Stomach (tissue), 19 donors: ENCODE measurements at places on chromosomes 5 and 9. TPM values are rescaled to one million over a fixed set of nuclear protein-coding genes. Genes with fewer than 3 reads are reported as not detected.
A peak's percentile ranks its signal among the peaks of the same experiment; 100 is the strongest.

Gene IRX2
- 17.5 TPM for total RNA-seq

DNA sequence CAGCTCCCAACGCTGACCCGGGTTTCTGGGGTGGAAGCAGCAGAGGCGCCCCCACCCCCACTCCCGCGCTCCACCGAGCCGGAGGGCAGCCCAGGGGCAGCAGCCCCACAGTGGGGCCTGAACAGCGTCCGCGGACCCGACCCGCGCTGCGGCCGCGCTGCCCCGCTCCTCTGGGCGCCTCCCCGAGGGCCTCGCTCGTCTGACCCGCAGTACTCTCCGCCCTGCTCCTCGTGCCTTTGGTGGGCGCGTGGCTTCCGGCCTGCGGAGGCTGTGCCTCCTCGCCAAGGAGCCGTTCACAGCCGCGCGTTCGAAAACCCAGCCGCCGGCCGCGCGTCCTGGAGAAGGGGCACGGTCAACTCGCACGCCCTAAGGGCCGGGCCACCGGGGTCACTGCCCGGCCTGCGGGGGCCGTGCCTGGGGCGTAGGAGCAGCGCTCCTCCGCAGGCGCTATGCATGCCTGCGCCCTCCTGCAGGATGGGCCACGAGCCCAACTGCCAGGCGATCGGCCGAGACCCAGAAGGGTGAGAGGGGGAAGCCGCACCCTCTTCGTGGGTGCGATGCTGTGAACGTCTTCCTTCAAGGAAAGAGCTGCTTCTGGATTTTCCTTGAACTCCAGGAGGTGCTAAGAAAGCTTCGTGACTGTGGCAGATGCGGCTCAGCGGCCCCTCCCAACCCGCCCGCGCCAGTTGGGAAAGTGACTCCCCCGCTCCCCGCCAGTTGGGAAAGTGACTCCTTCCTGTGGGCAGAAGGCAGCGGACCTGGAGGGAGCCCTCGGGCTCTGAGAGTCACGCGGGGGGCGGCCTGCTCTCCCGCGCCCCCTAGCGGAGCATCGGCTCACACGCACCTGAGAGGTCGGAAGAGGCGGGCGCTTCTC, 82.7 kb downstream of the HSD17B3 start:
- no peaks in the 10 kb centered on the region for H3K36me3 ChIP-seq
- H3K4me3 ChIP-seq: peak overlapping the region; percentile 35
- H3K27ac ChIP-seq: no peak overlapping the region
- H3K27me3 ChIP-seq: no peaks in the 10 kb centered on the region

GRCh38 chr5:88883059-88883835, at the start of gene MEF2C:
Gene MEF2C, minus strand, starts transcription at chr5:88883184. Its CDS starts 59,396 bp downstream, at chr5:88823788.
- DNase-seq: peak; percentile 51
- peaks cover 16% of the 10 kb centered on the region for H3K27me3 ChIP-seq
- H3K27ac ChIP-seq: peak within 1 kb of the TSS; percentile 85
- peak within 1 kb of the TSS; percentile 58 for H3K4me3 ChIP-seq
- H3K36me3 ChIP-seq: no peaks in the 10 kb centered on the region

DNA sequence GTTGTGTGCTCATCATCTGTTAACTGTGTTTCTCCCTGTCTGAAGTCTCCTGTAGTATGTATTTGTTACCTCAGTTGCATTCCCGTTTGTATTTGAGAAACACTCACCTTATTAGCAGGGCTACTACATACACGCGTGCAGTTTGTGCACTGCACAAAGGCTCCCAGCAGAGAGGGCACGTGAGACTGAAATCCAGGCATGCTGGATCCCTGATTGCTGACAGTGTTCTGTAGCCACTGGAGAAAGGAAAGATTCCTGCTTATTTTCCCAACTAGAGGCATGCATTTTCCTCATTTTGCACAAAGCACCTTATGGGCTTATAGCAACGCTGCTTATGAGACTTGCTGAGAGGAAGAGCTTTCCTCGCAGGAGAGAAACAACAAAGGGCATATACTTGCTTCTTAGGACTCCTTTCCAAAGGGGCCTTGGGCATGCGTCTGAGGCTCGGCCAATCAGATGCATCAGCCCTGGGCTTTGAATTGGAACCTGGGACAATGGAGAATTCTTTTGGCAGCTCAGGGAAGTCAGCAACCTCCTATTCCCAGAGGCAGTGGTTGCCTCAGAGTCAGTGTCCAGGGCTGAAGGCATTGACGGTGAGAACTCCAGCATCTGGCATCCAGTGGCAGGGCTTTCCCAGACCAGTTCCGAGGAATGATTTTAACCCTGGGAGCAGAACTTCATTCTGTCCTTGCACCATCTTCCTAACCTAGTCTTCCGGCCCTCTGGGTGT, 9.9 kb upstream of the MEGF10 start:
- H3K36me3 ChIP-seq: no peaks in the 10 kb centered on the region
- no peaks in the 10 kb centered on the region for H3K4me1 ChIP-seq
- no peak for DNase-seq
- no peak overlapping the region for H3K4me3 ChIP-seq
- no peaks in the 10 kb centered on the region for H3K27me3 ChIP-seq
- H3K27ac ChIP-seq: no peak overlapping the region

- no peaks in the 10 kb centered on the region for H3K36me3 ChIP-seq
- no peak overlapping the region for H3K4me3 ChIP-seq
- no peak for DNase-seq
- H3K4me1 ChIP-seq: peaks cover 19% of the 10 kb centered on the region
- no peak overlapping the region for H3K27ac ChIP-seq
These were observed 31.8 kb upstream of the CKS2 start for GRCh38 chr9:89278997-89279739.

DNA sequence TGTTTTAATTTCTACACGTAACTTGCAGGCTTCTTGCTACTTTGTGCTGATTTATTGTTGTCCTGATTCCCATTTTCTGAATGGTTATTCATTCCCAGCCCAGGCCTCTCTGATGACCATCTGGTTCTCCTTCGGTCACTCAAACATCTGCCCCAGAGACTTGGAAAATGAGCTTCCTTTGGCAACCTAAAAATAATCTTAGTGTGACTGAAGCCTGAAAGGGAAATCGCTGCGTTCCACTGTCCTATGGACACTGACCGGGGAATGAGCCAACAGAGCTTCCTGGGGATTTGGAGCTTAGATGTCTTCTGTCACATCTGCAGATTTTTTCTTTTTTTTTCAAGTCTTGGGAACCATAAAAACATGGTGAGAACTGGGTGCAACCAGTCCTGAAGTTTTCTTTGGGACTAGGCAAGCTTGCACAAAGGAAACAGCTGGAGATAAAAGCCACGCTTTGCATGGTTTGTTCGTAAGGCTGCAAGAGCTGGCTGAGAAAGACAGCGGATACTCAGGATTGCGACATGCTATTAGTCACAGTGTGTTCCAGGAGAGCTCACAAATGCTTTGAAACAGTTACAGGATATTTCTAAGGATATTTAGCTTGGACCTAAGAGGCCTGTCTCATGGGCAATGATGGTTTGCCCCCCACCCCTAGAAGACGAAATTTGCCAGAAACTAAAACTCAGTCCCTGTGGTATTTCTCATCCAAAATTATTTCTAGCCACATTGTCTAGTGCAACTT, 146.2 kb downstream of the GOLPH3 start:
- no peaks in the 10 kb centered on the region for H3K27me3 ChIP-seq
- H3K27ac ChIP-seq: peak overlapping the region; percentile 71
- peak; percentile 80 for DNase-seq
- H3K4me3 ChIP-seq: no peak overlapping the region
- no peaks in the 10 kb centered on the region for H3K36me3 ChIP-seq
- no peaks in the 10 kb centered on the region for H3K4me1 ChIP-seq

GRCh38 chr5:135435467-135436330, 11.4 kb downstream of the DCANP1 start:
- H3K27ac ChIP-seq: no peak overlapping the region
- peaks cover 9% of the 10 kb centered on the region for H3K4me1 ChIP-seq
- no peak for DNase-seq
- H3K36me3 ChIP-seq: no peaks in the 10 kb centered on the region
- no peaks in the 10 kb centered on the region for H3K27me3 ChIP-seq

GRCh38 chr9:108835831-108836230, 20.0 kb downstream of the ACTL7B start:
- H3K27ac ChIP-seq: no peak overlapping the region
- no peak overlapping the region for H3K4me3 ChIP-seq
- no peaks in the 10 kb centered on the region for H3K27me3 ChIP-seq
- no peak for DNase-seq

DNA sequence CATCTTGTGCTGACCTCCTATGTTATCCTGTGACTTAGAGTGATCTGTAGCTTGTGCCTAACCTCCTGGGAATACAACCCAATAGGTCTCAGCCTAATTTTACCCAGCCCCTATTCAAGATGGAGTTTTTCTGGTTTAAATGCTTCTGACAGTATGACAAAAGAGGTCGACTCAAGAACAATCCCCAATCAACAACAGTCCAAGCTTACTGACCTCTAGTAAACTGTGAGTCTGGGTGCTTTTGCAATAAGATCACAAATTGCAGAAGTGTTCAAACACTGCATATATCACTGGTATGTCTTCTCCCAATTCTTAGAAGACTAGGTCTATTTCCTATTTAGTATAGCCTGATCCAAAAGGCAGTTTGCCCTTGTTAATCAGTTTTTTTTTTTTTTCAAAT, 323.5 kb upstream of the PTGER4 start:
- H3K4me1 ChIP-seq: peaks cover 18% of the 10 kb centered on the region
- no peaks in the 10 kb centered on the region for H3K36me3 ChIP-seq
- H3K4me3 ChIP-seq: no peak overlapping the region
- no peaks in the 10 kb centered on the region for H3K27me3 ChIP-seq
- H3K27ac ChIP-seq: peak overlapping the region; percentile 15
- no peak for DNase-seq

Gene BTNL3
- total RNA-seq: 0.58 TPM

Gene IGFBPL1
- 4.8 TPM for total RNA-seq

- H3K27ac ChIP-seq: peak overlapping the region; percentile 49
- H3K4me3 ChIP-seq: no peak overlapping the region
- no peaks in the 10 kb centered on the region for H3K4me1 ChIP-seq
- DNase-seq: no peak
- no peaks in the 10 kb centered on the region for H3K36me3 ChIP-seq
- H3K27me3 ChIP-seq: no peaks in the 10 kb centered on the region
These were observed 44.5 kb downstream of the SPRY4 start for GRCh38 chr5:142280066-142281007.

DNA sequence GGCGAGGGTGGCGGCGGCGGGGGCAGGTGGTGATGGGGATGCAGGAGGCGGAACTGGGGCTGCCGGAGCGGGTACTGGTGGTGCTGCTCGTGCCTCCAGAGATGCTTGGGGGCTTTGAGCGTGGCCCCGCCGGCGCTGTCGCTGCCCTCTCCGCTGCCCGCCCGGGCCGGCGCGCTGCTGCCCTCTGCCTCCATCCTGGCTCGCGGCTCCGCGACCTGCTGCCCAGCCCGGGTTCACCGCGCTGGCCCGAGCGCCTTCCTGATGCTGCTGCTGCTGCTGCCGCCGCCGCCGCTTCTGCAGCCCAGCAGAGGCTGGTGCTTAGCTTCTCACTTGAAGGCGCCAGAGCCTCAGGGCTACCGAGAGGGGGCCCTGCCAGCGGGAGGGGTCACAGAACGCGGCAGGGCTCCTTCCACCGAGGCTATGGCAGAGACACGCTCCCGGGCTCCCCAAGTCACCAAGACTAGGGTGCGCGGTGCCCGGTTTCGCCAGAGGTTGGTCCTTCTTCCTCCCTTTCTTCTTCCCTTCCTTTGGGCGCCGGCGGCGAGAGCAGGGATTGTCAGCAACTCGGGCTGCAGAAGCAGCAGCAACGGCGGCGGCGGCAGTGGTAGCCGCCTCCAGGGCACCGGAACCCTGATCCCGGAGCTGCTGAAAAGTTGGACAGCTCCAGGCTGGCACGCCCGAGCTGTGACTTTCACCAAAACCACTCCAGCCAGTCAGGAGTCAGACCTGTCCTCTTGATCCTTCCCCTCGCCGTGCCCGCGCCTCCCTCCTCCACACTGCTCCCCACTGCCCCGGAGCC, at the start of gene PDE4D:
PDE4D (minus strand) TSS at position 298 of the 799 bp plus-strand sequence.
- peak; percentile 63 for DNase-seq
- H3K36me3 ChIP-seq: no peaks in the 10 kb centered on the region
- H3K27ac ChIP-seq: no peak within 1 kb of the TSS
- H3K4me1 ChIP-seq: peaks cover 9% of the 10 kb centered on the region
- H3K27me3 ChIP-seq: peaks cover 26% of the 10 kb centered on the region
- H3K4me3 ChIP-seq: peak within 1 kb of the TSS; percentile 36

DNA sequence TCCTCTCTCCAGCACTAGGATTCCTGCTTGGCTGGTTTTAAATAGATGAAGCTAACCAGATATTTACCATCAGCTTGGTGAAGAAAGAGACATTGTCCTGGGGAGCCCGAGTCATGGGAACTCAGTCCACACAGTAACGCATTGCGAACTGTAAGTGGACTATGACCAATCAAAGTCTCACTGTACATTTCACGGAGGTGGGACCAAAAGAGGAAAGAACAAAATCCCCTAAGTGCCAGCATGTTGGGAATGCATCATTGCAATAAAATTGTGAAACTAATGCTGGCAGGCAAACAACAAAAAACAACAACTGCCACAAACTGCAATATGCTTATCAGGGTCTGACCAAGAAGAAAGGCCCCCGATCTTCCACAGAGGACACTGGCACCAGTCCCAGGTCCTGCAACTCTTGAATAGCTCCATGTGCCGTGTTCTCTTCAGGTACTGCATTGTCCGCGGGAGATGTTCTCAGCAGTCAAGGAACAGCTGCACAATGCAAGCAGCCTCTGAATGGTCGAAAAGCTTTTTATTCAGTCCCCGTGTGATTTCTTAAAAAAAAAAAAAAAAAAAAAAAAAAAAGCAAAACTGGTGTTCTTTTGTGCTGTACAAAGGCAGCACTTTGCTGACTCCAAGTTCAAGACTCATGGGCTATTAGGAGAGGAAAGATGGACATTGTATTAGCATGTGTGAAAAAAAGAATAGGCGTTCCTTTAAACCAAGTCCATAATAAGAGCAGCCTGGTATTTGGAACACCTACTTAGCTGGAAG, 38.1 kb downstream of the SEMA6A start:
- H3K4me3 ChIP-seq: no peak overlapping the region
- no peaks in the 10 kb centered on the region for H3K4me1 ChIP-seq
- no peak overlapping the region for H3K27ac ChIP-seq
- no peaks in the 10 kb centered on the region for H3K27me3 ChIP-seq

DNA sequence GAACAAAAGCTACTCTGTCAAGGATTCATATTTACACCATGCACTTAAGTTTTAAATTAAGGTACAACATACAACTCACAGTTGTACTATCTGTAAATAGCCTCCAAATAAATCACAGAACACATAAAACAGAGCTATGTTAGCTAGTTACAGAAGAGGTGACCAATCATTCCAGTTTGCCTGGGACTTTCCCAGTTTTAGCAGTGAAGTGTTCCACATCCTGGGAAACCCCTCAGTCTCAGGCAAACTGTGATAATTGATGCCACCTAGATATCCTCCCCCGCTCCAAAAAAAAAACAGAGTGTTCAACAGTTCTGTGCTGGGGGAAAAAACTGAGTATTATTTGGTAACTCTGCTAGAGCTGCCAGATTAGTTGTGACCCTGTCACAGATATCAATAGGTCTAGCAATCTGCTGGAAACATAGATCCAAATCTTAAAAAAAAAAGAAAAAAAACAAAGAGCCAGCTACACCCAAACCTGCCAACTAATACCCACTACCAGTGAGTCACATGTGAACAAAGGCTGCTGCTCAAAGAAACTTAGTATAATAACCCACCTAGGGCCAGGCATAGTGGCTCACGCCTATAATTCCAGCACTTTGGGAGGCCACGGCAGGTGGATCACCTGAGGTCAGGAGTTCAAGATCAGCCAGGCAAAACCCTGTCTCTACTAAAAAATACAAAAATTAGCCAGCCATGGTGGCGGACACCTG, 5.7 kb downstream of the TBCA start:
- H3K4me3 ChIP-seq: no peak overlapping the region
- no peaks in the 10 kb centered on the region for H3K27me3 ChIP-seq
- no peak for DNase-seq
- peaks cover 74% of the 10 kb centered on the region for H3K4me1 ChIP-seq
- no peak overlapping the region for H3K27ac ChIP-seq

- DNase-seq: no peak
- no peaks in the 10 kb centered on the region for H3K27me3 ChIP-seq
These were observed 60.5 kb upstream of the FAM120A start for GRCh38 chr9:93390953-93391515.
